Activated T-helper 9 cell treated with anti-CD3 and anti-CD28 coated beads, Interleukin-2, amount 50 U/mL, for 16 hours (primary cell): ENCODE measurements at places on chromosomes 16 and 17.

GRCh38 chr17:78214706-78215061, 631 bp downstream of the BIRC5 start:
- no peak for DNase-seq

DNA sequence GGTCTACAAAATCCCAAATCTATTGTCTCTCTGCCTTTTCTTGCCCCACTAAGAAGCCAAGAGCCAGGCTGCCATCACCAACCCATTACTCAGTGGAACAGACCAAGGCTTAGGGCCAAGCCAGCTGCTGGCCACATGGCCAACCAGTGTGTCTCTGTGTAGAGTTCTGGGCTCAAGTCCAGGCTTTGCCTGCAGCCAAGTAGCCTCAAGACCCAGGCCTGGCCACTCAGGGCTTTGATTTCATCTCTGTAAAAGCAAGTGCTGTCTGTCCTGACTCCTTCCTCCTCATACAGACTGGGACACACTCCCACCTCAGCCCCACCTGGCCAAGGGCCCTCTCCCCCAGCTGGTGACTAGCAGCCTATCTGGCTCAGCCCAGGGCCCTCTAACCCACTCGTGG, 14.6 kb downstream of the SREBF1 start:
- DNase-seq: no peak

DNA sequence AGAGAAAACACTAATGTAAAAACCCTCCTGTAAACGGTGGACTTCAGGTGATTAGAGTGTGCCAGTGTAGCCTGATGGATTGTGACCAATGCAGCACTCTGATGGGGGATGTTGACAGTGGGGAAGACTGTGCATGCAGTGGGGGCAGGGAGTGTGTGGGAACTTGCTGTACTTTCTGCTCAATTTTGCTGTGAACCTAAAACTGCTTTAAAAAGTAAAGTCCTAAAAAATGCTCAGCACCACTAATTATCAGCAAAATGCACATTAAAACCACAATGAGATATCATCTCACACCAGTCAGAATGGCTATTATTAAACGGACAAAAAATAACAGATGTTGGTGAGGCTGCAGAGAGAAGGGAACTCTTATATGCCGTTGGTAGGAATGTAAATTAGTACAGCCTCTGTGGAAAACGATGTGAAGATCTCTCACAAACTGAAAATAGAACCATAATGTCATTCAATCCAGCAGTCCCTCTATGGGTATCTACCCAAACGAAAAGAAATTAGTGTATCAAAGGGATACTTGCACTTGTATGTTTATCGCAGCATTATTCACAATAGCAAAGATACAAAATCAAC, 9.7 kb upstream of the ULK2 start:
- DNase-seq: no peak

GRCh38 chr16:52308051-52308450, 238.9 kb downstream of the TOX3 start:
- no peak for DNase-seq

- no peak for DNase-seq
Measured at GRCh38 chr17:61289408-61290385, 109.9 kb upstream of the TBX2 start.

- no peak for DNase-seq
Measured at GRCh38 chr17:45149669-45150664, 1.7 kb downstream of the HEXIM1 start.

DNA sequence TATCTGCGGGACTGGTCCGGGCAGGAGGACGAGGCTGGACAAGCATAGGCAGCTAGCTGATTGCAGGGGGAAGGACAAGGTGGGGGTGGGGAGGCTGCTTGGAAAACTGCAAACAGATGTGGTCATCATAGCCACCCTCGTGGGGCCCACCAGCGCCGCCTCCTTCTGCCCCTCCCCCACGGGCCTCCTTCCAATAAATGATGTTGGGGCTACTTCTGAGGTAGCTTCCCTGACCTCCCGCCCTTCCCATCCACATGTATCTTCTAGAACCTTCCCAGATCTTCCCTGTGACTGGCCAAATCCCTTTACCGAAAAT, 12.3 kb upstream of the CDC42EP4 start:
- DNase-seq: no peak

DNA sequence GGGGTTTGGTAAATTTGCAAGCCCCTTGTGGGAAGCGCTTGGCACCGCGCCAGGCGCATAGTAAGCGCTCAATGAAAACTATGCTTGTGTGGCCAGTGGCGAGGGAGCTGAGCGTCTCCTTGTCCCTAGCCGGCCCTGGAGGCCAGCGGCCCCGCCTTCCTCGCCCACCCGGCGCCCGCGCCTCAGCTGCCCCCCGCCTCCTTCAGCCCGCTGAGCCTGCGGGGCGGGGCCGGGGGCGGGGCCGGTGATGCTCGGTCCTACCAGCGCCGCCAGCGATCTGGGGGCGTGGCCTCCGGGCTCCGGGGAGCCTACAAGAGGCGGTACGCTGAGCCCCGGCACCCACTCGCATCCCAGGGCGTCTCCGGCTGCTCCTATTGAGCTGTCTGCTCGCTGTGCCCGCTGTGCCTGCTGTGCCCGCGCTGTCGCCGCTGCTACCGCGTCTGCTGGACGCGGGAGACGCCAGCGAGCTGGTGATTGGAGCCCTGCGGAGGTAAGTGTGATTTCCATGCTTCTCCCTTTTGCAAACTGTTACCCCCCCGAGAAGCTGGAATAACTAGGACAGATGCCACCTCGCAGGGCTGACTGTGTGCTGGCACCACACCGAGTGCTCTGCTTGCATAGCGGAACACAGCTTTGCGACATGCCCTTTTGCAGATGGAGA, at the start of gene CRISPLD2:
TSS of gene CRISPLD2 (plus strand) at position 342 of the 661 bp plus-strand sequence. CDS start 18,511 bp downstream, outside the sequence.
- DNase-seq: peak; percentile 83

DNA sequence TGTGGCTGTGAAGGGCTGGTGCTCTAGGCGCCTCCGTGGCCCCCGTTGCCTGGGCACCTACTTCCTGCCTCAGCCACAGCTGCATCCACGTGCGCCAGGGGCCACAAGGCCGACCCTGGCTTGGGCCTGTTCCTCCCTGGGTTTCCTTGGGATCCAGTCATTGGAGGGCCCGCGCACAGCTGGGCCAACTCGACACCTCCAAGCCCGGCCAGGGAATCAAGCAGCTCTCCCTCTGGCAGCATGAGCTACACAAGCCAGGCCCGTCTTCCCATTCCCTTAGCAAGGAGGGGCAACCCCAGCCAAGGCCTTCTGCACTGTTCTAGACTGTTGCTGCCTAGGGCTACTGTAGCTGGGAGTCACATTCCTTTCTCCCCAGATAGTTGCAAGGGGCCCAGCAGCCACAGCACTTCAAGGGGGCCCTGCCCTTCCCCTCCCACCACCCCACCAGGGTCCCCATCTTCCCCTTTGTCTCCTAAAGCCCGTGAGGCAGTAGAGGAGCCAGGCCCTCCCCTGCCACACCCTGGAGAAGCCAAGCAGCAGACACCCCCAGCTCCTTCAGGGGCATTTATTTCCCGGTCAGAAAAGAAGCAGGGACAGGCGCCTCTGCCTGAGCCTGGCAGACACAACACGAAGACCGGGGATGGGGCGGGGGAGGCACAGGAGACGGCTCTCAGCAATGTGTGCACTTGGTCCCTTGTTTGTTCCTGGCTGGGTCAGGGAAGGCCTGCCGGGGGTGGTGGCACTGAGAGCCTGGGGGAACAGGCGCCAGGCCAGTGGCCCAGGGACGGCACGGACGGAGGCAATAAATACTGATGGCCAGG, 3.8 kb downstream of the ARHGDIA start:
- no peak for DNase-seq

- no peak for DNase-seq
Measured at GRCh38 chr17:39173526-39174274, 7.7 kb upstream of the ARL5C start.

DNA sequence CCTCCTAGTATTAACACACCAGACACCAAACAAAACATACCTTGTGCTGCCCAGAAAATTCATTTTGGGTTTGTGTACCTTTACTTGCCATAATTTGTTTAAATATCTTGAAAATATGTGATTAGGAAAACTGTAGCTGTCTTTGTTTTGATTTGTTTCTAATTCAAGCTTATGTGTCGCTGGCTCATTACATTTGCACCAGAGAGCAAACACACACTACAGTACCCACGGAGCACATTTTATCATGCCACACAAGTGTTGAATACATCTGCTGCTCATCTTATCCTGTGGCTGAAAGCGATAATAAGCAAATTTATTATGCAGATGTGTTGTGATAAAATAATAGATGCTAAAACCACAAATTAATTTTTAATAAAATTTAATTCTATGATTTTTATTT, 63.1 kb downstream of the SPAG9 start:
- no peak for DNase-seq

DNA sequence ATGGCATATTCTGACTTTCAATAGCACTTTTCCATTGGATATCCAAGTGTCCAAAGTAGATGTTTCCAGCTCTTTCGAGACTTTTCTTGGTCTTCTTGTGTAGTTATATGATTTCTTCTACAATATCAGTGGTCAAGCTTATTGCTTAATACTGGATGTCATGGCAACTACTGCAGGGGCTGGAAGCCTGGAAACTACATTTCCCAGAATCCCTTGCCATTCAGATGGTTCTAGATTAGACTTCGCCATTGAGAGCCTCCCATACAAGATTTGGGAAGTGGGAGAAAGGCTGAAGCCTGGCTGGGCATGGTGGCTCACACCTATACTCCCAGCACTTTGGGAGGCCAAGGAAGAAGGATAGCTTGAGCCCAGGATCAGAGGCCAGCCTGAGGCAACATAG, 153.6 kb downstream of the C16orf95 start:
- no peak for DNase-seq

DNA sequence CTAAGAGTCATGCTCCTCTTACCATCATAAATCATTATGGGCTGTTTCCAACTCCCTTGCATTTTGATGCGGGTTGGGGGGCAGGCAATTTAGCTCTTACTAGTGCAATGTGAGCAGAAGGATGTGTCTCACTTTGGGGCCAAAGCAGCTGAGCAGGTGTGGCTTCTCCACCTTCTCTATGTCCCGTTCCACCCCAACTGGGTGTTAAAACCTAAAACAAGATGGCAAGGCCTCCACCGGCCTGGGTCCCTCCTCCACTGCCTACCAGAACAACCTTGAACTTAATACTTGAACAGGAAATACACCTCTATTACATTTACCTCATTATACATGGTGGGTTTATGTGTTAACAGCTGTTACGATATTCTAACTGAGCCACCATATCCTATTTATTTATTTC, 52.8 kb downstream of the TOX3 start:
- DNase-seq: no peak

DNA sequence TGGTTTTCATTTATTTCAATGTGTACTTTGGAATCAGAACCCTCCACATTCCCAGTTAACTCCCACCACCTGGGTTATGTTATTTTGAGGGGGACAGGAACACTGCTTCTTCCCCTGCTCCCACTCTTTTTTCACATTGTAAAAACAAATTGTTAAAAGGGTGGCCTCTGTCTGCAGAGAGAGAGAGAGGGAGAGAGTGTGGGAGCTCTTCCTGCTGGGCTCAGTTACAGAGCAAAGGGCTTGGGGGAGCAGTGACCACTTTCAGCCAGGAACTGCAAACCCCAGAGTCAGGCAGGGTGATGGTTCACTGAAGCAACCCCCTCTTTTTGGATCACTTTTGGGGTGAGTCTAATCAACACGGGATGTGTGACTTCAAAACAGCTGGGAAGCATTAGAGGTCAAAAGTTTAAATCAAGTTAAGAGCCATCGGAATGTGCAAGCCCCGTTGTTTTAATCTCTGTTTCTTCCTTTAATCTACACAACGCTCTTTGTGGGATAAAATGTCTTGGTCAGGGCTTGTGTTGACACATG, 577.0 kb upstream of the CDH11 start:
- no peak for DNase-seq

DNA sequence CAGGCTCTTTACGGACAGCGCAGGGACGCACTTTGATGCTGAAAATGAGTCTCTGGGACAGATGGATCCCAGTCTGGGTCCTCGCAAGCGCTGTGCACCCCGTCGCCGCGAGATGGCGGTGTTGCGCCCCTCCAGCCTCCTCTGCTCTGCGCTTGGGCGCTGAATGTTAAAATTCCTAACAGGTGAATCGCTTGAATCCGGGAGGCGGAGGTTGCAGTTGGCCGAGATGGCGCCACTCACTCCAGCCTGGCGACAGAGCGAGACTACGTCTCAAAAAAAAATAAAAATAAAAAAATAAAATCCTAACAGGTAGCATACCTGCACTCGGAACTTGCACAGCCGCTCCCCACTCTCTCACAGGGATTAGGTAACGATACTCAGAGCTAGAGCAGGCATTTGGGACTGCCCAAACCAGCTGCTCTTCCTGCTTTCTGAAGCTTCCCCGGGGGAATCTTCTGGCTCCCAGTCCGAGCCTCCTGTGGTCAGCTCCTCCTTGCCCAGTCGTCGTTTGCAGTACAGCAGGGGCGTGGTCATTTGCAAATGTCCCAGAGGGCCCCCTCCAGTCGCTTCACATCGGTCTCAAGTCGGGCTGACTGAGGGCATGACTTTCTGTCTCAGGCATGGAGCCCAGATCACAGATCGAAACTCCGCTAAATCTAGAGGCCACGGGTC, 26.2 kb upstream of the OSGIN1 start:
- peak; percentile 34 for DNase-seq

GRCh38 chr16:25575363-25575762, 116.4 kb upstream of the HS3ST4 start:
- DNase-seq: no peak
